ENCODE measurements at places on chromosomes 1 and 21. TPM values are rescaled to one million over a fixed set of nuclear protein-coding genes. Genes with fewer than 3 reads are reported as not detected.

- no peak for DNase-seq
Observed at GRCh38 chr1:15946571-15947381, 29.1 kb downstream of the ZBTB17 start.

- no peak for DNase-seq
Observed at GRCh38 chr1:244383278-244383884, 68.3 kb downstream of the ADSS2 start.

DNA sequence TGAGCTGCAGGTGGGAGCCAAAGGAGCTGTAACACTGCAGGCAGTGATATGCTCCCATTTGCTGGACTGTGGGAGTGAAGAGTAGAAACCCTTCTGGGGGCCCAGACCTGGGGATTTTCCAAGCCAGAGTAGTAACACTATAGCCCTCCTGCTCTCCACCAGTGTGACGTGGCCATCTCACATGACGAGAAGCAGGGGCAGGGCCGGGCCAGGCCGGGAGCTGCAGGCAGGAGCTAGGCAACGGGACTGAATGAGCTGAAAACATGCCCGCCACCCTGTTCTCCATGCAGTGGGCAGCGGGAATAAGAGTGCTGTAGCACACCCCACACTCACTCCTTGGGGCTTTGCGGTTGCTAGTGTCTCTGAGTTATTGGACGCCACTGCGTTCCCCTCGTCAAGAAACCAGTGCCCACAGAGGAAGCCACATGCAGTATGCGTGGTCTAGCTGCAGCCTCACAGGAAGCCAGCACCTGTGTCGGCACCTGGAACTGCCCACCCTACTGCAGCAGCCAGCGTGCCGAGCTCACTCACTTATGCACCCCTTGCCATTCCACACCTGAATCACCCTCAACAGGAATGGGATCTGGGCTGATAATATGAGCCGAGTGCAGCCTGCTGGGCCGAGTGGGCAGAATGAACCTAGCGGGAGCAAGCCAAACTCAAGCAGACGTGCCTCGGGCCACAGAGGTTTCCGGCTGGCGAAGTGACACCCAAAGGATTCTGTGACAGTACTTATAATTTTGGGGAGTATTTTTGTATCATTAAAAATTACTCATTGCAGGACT lies 1389.6 kb downstream of the KCNT2 start:
- no peak for DNase-seq

DNA sequence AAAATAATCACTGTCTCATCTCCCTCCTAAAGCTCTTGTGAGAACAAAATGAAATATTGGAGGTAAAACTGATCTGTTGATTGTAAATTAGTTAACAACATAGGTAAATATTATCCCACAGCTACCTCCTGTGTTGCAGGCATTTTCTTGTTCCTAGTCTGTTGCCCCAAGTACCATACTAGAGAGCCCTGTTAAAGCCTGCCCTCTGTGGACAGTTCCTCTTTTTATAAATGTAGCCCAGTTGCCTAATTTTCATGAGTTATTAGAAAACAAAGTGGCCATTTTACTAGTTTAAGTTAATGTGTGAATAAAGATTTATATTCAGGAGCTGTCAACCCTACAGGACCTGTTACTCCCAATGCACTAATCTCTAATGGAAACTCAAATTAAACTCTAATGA lies 180.0 kb upstream of the KCND3 start:
- no peak for DNase-seq

DNA sequence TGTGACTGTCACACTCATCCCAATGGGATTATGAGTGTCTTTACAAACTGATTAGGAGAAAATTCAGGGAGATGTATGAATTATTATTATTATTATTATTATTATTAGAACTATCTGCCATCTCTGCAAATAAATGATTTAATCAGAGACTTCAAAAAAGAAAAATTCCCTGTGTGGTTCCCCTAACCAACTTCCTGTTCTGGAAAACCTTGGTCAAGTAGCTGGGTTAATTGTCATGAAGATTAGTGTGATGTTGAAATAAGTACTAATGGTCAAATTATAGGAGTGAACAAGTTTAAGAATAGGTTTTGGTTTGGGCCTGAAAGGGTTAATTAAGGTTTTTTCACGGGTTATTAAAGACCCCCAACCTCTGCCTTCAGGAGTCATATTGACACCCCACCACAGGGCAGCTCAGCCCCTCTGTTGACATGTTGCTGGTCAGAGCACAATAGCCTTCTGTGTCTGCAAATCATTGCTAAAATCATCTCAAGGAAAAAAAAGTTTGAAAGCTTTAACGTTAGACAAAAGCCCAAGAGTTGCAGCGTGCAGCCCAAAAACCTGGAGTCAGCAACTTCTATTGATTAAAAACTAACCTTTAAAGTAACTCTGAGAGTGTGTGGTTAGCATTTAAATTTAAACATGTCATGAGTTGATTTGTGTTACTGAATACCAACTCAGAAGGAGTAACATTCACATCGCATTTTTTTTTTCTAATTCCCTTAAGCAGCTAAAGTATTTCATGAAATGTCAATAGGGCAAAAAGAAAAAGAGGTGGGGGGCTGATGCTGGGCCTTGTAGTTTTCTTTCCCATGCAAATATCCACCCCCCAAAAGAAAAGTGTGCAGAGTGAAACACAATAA lies 272.5 kb downstream of the TM2D1 start:
- DNase-seq = peak; percentile 58

DNA sequence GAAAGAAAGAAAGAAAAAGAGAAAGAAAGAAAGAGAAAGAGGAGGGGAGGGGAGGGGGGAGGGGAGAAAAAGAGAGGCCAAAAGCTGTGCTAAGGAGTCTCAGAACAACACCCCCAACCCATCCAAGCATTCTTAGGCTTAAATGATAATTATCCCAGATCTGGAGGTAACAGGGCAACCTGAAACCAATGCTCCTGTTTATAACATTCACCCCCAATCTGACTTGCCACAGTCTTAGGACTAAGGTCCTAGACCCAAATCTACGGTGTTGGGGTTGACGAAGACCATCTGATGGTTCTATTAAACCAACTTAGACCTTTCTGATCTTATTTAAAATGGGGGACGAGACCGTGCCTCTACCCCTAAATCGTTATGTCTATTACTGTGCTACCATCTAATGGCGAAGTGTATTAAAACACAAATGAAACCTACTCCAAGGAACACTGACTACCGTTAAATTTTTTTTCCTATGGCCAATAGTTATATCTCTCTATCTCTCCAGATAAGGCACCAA lies 119.3 kb upstream of the CDC42BPA start:
- DNase-seq = peak; percentile 79

DNA sequence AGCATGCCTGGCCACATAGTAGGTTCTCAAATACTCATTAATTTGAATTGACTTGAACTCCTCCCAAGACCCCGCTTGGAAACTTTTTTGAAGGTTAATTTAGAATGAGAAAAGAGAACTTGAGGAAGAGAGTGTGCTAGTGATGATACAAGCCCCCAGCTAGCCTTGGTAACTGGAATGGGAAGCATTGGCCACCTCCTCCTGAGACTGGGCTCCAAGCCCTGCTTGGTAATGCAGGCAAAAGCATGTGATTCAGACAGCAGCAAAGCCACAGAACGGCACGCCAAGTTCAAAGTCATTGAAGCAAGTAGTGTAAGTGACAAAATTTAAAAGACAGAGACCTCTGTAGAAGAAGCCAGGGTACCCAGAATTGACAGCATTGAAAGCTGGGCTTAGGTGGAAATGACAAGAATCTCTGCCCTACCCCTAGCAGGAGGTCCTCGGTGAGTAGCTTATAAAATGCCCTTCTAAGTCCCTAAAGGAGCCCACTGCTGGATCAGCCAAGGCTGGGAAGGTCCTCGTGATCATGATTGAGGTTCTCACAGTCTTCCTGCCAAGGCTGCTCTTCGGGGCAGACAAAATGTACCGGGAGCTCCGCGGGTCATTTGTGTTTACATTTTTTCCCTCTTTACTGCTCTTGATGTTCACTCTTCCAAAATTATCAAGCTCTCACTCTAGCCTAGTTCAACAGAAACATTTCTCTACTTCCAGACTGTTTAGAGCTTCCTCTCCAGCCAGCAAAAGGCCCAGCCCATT lies 99.4 kb downstream of the TSEN15 start:
- DNase-seq = peak; percentile 62

DNA sequence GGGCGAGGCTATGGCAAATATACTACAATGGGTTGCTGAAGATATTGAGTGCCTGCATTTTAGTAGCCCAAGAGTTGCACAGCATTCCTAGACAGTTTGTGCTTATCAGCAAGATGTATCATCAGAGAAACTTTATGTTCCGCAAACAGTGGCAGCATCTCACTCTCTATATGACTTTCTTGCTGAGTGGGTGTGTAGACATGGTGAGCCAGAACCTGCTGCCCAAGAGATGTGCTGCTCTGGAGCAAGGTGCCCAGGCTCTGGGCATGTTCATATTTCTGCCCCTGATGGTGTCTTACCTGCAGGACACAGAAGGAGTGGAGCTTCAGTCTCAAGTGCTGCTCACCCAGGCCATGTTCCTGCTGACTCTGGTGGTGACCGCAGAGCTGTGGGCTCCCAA lies 8.2 kb upstream of the RGSL1 start:
- no peak for DNase-seq

- DNase-seq = no peak
Observed at GRCh38 chr1:12585536-12585935, 32.5 kb downstream of the DHRS3 start.

DNA sequence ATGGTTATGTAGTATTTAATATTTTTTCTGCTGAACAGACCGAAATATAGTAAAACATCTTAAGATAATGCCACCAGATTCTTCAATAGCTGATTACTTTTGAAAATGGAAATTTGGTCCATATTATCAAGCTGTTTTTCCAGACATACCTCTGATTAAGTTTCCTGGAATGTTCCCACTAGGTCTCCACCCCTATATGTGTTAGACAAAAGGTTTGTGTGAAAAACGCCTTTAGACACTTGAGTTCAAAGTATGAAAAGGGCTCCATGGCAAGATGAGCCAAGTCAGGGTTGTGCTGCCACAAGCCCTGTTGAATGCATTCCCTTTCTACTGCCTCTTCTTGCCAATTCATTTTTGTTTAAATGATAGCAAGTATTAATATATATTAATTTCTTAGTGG lies 52.7 kb downstream of the ZBTB17 start:
- no peak for DNase-seq

- DNase-seq = no peak
Observed at GRCh38 chr1:62336995-62337705, 17.9 kb upstream of the KANK4 start.

DNA sequence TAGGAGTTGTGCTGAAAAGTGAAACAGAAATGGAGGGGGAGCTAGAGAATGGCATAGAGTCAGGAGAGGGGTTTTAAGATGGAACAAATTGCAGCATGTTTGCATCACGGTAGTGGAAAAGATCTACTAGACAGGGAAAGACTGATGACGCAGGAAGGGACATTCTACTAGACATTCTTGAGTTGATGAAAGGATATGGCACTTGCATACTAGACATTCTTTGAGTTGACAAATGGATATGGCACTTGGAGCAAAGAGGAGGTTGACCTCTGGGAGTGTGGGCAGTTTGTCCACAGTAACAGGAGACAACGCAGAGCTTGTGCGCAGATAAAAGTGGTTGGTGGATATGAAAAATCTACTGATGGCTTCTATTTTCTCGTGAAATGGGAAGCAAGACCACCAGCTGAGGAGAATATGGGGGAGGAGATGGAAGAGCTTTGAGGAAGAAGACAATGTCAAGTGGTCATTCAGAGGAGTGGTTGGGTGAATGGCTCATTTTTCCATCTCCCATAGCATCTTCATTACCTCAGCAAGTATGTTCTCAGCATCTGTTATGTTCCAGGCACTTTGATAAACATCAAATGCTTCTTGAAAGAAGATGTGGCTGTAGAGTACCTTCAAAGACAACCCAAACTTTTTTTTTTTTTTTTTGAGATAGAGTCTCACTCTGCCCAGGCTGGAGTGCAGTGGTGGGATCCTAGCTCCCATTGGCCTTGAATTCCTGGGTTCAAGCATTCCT lies 2.4 kb upstream of the CTPS1 start:
- no peak for DNase-seq

The LIN9 gene
- 20.7 TPM for total RNA-seq

The HPDL gene
- 7.8 TPM for total RNA-seq

The PPIAL4G gene
- total RNA-seq = not detected
